ENCODE measurements at places on chromosomes 3 and 15. TPM values are rescaled to one million over a fixed set of nuclear protein-coding genes. Genes with fewer than 3 reads are reported as not detected.

DNA sequence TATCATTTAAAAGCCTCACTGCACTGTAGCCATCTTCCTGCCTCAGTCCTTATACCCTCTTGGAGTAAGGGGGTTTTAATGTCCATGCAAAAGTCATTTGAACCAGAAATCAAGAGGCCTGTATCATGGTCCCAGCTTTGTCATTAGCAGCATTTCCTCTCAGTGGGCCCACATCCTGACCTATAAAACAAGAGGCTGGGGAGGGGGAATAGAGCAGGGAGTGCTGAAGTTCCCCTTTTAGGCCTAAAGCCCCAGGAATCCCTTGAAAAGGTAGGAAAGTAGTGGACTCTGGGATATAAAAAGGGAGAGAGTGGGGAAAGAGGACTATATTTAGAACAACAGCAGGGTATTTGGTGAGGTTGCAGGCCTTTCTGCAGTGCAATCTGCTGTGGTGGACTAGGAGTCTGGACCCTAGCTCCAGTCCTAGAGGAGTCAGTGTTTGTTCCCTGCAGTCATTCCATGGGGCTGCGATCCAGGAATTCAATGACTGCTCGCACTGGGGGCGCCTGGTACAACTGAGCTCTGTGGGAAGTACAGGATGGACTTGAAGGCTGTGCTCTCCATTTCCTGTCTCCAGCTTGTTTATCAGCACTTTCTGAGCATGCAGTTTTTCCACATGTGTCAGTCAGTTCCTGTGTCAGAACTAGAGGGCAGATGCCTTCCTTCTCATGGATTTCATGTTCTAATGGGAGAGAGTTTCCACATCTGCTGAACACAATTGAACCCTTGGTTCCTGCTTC, 46.8 kb downstream of the PDHB start:
- no peaks in the 10 kb centered on the region for H3K36me3 ChIP-seq
- H3K27me3 ChIP-seq = no peaks in the 10 kb centered on the region
- H3K4me3 ChIP-seq = no peak overlapping the region
- peaks cover 9% of the 10 kb centered on the region for H3K4me1 ChIP-seq
- no peak for DNase-seq

GRCh38 chr3:196837819-196838420, 29.8 kb upstream of the SENP5 start:
- DNase-seq = peak; percentile 72
- H3K27ac ChIP-seq = no peak overlapping the region
- H3K4me1 ChIP-seq = peaks cover 9% of the 10 kb centered on the region

- no peak overlapping the region for H3K27ac ChIP-seq
- DNase-seq = no peak
- H3K36me3 ChIP-seq = no peaks in the 10 kb centered on the region
- no peak overlapping the region for H3K4me3 ChIP-seq
Observed at GRCh38 chr3:73964818-73965217, 340.1 kb upstream of the PDZRN3 start.

GOLGA8Q gene
- total RNA-seq = 2.7 TPM

DNA sequence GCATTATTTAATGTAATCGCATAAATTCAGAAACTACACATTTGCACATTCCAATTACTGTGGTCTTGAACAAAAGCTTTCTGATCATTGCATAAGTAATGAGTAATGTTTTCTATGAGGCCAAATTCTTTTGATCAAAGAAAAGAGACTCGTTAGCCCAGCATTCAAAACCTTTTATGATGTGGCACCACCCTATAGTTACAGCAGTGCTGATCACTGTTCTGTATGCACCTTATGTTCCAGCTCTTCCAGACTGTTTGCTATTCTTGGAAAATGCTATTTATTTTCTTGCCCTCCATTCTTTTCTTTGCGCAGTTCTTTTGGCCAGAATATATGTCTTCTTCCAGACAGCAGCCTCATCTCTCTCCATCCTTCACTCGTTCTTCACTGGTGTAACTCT, 42.3 kb downstream of the MAP3K13 start:
- no peaks in the 10 kb centered on the region for H3K4me1 ChIP-seq
- H3K27ac ChIP-seq = no peak overlapping the region
- H3K36me3 ChIP-seq = no peaks in the 10 kb centered on the region
- no peaks in the 10 kb centered on the region for H3K27me3 ChIP-seq

CXCR6 gene
- 2.9 TPM for total RNA-seq

- DNase-seq = peak; percentile 41
- H3K4me3 ChIP-seq = peak within 1 kb of the TSS; percentile 98
- peaks cover 12% of the 10 kb centered on the region for H3K4me1 ChIP-seq
- no peaks in the 10 kb centered on the region for H3K27me3 ChIP-seq
Observed at GRCh38 chr3:12288182-12289129, at the start of gene PPARG. Gene PPARG, plus strand, starts transcription at chr3:12289070. Its CDS starts 90,642 bp downstream, at chr3:12379712.

DNA sequence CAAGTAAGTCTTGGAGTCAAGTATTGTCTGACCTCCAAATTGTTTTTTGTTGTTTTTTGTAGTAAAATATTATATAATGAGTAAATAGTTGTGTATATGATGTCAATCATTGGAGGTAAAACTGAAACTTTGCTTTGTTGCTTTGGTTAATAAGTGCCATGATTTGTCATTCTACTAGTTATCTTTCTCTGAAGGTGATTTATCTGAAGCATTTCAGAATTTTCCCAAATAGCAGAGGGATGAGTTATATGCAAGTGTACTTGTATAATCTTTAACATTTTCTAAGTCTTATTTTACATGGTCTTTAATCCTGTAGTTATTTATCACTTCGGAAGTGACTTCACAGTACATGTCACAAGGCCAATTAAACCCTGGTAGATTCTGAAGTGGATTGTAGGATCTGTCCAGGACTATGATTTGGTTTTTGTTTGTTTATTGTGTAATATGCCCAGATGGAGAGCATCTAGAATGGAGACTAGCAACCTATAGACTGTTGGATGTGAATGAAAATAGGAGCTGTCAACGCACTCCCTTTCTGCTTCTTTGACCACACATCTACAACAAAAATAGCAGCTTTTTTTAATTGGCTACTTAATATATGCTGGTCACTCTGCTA, 93.1 kb upstream of the SAMMSON start:
- no peak for DNase-seq
- no peaks in the 10 kb centered on the region for H3K4me1 ChIP-seq

- H3K4me1 ChIP-seq = no peaks in the 10 kb centered on the region
- H3K4me3 ChIP-seq = no peak overlapping the region
- H3K36me3 ChIP-seq = no peaks in the 10 kb centered on the region
- no peaks in the 10 kb centered on the region for H3K27me3 ChIP-seq
Observed at GRCh38 chr3:77380136-77380535, 340.2 kb downstream of the ROBO2 start.

DNA sequence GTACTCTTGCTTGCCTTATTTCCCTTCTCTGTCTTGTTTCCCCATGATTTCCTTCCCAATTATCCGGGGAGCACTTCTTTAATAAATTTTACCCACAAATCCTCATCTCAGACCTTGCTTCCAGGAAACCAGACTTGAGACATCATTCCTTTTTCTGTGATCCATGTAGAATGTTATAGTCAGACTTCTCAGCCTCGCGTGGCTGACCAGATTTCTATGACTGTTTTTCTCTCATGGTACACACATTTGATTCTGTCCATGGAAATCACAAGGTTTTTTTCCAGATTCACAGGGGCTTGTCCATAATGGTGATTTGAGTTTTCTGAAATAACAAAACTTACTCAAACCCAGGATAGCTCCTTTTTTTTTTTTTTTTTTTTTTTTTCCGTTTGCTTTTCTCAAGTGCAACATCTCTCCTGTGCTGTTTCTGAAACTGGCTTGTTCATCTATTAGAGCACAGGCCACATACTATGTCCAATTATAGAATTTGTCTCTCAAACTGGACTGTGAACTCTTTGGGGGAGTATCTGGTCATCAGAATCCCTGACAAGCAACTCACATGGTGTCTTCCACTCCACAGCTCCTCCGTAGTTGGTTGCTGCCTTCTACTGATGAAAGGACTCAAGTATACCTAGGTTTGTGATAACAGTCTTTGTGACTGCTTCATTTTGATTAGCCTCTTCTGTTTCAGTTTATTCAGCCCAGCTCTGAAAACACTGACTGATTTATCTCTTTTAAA, 50.8 kb downstream of the RBMS3 start:
- DNase-seq = no peak
- H3K4me1 ChIP-seq = no peaks in the 10 kb centered on the region
- no peak overlapping the region for H3K4me3 ChIP-seq

DNA sequence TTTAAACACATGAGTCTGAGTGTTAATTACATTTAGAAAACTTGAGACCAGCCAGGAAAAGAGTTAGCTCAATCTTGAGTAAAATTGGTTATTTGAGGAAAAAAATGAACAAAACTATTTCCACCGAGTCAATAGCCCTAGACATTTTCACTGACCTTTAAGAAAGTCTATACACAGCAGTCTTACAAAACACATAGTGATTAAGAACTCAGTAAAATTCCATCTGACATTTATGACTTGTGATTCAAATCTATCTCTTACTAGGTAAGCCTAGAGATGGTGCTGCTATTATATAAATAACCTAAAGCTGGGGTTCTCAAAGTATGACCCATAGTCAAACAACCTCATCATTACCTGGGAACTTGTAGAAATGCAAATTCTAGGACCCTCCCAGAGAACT, 109.1 kb upstream of the COL8A1 start:
- H3K27ac ChIP-seq = no peak overlapping the region
- no peaks in the 10 kb centered on the region for H3K36me3 ChIP-seq
- DNase-seq = no peak
- no peak overlapping the region for H3K4me3 ChIP-seq
- H3K4me1 ChIP-seq = no peaks in the 10 kb centered on the region

DNA sequence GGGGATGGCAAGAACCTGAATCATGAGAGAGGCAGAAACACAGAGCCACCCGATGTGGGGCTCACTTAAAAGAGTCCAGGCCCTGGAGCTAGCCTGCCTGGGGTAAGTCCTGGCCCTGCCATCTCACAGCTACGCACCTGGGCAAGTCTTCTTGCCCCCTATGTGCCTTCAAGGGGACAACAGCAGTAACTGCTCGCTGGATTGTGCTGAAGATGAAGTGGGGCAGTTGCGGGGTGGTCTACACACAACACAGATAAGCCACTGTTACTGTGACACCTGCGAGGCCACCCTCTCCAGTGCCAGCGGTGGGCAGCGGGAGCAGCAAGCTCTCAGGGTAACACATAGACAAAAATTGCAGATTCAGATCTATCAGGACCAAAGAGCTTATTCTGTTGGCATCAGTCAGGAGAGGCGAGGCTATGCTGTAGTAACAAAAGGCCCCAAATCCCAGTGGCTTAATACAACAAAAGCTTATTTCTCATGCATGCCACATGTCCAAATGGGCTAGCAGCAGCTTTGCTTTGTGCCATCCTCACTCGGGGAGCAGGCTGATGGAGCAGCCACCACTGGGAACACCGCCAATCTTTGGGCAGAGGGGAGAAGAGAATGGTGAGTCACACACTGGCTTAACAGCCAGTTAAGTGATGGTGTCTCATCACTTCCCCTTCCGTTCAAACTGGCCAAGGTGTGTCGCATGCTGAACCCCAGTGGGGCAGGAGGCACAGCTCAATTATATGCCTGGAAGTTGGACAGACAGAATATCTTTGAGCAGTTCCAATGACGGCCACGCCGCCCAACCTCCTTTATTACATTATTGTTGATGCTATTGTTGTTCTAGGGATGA, 78.3 kb downstream of the WNT7A start:
- no peaks in the 10 kb centered on the region for H3K4me1 ChIP-seq
- DNase-seq = no peak
- no peaks in the 10 kb centered on the region for H3K27me3 ChIP-seq
- no peak overlapping the region for H3K4me3 ChIP-seq

FBN1 gene
- 19.9 TPM for total RNA-seq

DNA sequence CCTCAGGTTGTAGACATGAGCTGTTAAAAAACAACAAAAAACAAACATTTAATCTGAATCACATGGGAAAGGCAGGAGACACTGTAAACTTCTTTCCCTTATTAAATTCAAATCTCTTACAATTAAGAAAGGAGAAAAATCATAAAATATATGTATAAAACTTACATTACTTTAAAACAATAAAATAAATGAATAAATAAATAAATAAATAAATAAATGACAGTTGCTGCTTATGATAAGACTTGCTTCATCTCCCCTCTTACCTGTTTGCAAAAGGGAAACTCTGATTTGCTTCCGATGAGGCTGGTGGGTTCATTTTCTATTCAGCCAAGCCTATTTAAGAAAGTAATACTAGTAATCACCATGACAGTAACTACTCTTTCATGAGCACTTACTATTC, 353.4 kb upstream of the TBL1XR1 start:
- no peak for DNase-seq
- H3K36me3 ChIP-seq = no peaks in the 10 kb centered on the region
- no peaks in the 10 kb centered on the region for H3K4me1 ChIP-seq
- no peak overlapping the region for H3K4me3 ChIP-seq
- H3K27me3 ChIP-seq = no peaks in the 10 kb centered on the region

DNA sequence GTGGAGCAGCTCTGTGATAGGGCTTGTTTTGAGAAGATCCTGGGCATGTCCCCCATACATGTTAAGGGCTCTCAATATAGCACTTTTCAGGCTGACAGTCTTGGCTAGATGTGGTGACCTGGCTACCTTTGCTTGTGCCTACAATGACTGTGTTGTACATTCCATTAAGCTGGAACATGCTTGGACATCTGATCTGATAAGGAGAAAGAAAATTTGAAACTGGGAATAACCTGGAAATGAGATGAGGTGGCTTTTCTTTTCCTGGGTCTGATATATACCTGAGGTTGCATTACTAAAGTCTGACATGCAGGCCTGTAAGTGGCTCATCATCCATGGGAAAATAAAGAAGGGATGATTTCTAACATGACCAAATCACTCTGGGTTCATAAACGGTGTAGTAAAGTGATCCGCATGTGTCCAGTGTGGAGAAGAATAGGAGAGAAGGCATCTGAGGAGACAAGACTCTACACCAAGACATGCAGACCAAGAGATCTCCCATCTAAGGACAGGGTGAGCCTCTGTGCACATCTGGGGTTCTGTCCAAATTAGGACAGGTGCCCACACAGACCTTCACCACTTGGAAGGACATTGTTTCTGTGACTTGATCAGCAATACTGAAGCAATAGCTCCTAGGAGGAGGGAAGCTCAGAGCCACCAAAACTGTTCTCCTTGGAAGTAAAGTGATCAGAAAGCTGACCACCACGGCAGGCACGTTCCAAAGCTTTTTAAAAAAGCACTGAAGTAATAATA, 62.0 kb downstream of the KLHL6 start:
- H3K4me3 ChIP-seq = no peak overlapping the region
- no peaks in the 10 kb centered on the region for H3K36me3 ChIP-seq

- no peaks in the 10 kb centered on the region for H3K36me3 ChIP-seq
- no peak overlapping the region for H3K4me3 ChIP-seq
- no peak for DNase-seq
Observed at GRCh38 chr3:142586803-142587406, 8.4 kb upstream of the ATR start.

GRCh38 chr15:45884289-45884688, 249.5 kb downstream of the SQOR start:
- DNase-seq = no peak
- H3K36me3 ChIP-seq = no peaks in the 10 kb centered on the region
- H3K4me3 ChIP-seq = no peak overlapping the region
- no peak overlapping the region for H3K27ac ChIP-seq

Measured in liver (tissue), 10 donors.